ENCODE measurements at places on chromosomes 13 and 19.

DNA sequence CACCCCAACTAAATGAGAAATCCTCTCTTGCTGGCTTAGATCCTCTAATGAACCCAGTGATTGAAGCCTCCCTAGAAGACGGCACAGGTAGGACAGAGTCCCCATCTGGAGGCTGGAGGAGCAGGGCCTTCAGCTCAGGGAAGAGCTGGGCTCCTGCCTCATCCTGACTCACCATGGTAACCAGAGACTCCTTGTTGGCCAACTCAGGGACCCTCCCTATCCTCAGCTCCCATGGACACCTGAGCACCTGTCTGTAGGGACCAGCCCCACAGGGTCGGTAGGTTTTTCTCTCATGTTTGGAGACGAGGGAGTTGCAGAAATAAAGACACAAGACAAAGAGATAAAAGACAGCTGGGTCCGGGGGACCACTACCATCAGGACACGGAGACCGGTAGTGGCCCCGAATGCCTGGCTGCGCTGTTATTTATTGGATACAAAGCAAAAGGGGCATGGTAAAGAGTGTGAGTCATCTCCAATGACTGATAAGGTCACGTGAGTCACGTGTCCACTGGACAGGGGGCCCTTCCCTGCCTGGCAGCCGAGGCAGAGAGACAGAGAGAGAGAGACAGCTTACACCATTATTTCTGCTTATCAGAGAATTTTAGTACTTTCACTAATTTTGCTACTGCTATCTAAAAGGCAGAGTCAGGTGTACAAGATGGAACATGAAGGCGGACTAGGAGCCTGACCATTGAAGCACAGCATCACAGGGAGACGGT is 26.6 kb downstream of the SIGLEC7 start:
- DNase-seq: no peak

DNA sequence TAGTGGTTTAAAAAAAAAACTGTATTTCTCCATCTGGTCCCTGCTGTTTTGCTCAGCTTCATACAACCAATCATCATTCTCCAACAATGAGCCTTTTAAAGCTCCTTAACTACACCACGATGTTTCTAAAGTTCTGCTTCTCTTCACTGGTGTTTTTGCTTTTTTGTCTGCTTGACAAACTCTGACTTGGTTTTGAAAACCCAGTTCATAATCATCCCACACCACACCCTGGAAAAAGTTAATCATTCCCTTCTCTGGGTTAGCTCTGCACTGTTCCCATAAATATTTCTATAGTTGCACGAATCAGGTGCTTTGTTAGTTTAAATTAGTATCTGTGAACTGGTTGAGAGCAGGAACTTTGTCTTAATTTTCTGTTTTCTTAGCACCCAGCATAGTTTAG is 217.1 kb downstream of the ENOX1 start:
- no peak for DNase-seq

GRCh38 chr13:51659276-51660127 is 75.2 kb downstream of the WDFY2 start:
- DNase-seq: no peak

- no peak for DNase-seq
Measured at GRCh38 chr13:37929308-37929707, 59.7 kb upstream of the TRPC4 start.

- peak; percentile 82 for DNase-seq
Measured at GRCh38 chr19:47414469-47414868, 4.9 kb downstream of the MEIS3 start.

DNA sequence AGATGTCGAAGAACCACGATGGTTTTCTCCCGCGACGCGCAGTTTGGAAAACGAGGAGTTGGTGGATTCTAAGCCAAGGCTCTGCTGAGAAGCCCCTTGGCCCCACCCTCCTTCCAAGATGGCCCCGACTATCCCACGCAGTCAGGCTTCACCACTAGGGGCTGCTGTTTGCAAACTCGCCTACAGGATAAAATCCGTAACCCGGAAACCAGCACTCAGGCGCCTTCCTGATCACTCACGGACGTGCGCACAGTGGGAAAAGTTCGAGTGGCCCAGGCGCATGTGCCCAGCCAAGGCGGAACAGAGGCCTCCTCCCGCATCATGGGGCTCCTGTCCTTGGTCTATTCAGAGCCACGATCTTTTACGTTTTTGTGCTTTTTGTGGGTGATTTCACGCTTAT is 19.2 kb upstream of the UQCR11 start:
- no peak for DNase-seq

DNA sequence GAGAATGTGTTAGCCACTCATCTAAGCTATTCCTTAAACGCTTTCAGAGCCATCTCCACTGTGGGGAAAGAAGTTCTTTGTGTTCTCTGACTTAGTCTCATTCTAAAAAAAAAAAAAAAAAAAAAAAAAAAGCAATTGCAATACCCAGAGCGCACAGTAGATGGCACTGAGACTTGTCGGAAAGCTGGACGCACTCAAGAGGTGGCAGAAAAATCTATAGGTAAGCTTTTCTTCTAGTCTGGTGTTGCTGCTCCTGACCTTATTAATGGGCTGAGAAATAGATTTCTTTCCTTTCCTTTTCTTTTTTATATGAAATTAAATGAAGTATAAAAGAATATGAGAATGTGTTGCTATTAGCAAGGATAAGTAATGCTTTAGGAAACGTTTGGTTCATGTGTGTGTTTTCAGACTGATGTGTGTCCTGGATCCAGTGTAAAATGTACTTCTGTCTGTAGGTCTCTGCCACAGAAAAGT is 4.7 kb upstream of the GJB2 start:
- no peak for DNase-seq

DNA sequence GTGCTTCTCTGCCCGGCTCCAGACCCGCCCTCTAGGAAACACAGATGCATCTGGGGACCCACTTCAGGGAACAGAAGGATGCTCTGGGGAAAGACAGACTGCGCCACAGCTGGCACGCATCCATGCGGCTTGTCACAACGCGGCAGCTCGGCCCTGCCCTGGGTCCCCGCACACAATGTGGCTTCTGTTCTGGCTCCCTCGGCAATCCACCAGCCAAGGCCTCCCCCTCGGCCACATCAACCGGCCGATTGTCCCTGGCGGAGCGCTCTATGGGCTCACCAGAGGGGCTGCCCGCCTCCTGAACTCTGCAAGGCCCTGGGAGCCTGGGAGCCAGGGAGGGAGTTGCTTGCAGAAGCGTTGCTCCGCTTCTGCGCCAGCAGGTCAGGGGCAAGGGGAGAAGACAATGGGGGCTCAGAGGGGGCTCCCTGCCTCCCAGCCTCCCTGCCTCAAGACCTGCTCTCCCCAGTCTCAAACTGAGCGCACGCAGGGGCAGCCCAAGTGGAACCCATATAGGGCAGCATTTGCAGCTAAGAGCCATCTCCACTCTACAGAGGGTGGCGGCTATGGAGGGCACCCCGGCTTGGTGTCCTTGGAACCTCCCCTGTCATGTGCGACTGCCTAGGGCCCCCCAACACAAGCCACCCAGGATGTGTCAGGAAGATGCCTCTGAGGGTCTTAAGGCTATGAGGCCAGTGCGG is 37.9 kb downstream of the MLLT1 start:
- no peak for DNase-seq

GRCh38 chr13:66405908-66406802 is 824.0 kb downstream of the PCDH9 start:
- DNase-seq: no peak
